Esophagus muscularis mucosa (tissue), 4 donors: ENCODE measurements at places on chromosomes 5 and 9. TPM values are rescaled to one million over a fixed set of nuclear protein-coding genes. Genes with fewer than 3 reads are reported as not detected.
A peak's percentile ranks its signal among the peaks of the same experiment; 100 is the strongest.

DNA sequence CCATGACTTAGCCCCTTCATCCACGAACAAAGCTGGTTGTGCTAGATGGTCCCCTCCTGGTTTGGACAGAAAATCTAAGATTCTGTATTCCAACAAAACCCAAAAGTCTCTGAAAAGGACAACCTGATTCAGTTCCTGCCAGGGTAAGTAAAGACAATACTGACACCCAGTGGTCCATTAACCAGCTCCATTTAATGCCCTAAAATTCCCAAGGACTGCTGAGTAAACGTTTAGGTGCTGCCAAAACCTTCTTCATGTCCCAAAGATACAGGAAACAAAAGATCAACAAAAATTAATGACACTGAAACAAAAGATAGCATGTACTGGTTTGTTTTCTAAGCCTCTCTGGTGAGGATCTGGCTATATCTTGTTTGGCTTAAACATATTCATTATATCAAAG is 25.3 kb upstream of the PPP1R2B start:
- no peaks in the 10 kb centered on the region for H3K4me1 ChIP-seq
- no peaks in the 10 kb centered on the region for H3K27me3 ChIP-seq
- DNase-seq = no peak
- H3K27ac ChIP-seq = no peak overlapping the region

DNA sequence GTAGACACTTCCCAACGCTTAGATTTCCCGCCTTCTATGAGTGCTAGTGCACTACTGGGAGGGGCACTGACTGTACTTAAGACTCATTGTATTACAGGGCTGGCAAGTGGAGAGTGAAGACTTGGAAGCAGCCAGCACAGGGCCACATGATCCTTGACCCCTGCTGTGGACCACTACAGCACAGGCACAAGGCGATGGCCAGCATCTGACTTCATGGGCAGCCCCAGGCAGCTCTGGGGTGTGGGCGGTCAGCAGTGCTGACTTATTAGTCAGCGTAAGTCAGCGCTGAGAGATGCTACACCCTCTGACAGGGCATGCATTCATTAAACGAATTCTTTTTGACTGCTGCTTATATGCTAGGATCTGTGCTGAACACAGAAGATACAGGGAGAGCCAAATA is 9.3 kb downstream of the SLC46A2 start:
- H3K4me3 ChIP-seq = no peak overlapping the region
- H3K27me3 ChIP-seq = no peaks in the 10 kb centered on the region
- no peak overlapping the region for H3K27ac ChIP-seq
- H3K36me3 ChIP-seq = no peaks in the 10 kb centered on the region
- no peaks in the 10 kb centered on the region for H3K4me1 ChIP-seq

The C9 gene
- not detected for total RNA-seq

- H3K27ac ChIP-seq = no peak overlapping the region
- H3K36me3 ChIP-seq = peaks cover 73% of the 10 kb centered on the region
- no peak for DNase-seq
- peaks cover 19% of the 10 kb centered on the region for H3K4me1 ChIP-seq
Observed at GRCh38 chr9:128271112-128271511, 4.7 kb downstream of the GOLGA2 start.

DNA sequence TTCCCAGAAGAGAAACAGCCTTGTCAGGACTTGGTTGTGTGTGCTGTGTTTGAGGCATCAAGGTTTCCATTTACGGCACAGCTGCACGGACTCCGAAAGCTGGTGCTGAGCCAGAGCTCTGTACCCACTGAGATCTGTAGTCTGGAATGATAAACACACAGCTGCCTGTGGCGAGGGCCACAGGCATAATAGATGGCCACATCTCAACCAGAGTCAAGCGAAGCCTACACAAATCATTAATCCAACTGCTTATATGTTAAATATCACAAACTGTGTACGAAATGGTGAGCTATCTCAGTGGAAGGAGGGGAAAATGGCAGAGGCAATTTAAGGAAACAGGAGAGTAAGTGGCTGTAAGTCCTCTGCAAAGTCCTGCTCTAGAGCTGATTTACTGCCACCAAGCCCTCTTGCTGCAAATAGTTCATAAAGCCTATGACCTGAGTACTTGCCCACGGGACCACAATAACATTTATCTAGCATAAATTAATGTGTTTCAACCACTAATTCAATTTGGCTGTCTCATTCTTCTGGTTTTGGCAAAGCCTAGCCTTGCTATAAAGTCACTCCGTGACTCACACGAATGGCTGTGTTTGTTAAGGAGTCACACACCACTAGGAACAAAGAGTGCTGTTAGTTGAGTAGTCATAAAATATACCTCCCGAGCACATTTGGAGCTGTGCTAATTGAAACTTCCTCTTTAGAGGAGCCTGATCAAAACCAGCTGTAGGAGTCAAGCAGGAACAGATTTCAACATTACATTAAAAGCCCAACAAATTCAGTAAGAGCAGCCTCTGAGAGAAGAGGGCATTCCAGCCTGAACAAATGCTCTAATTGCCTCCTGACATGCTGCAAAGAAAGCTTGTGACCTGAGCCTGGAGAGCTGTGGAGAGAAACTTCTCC is 738.6 kb upstream of the ZNF608 start:
- H3K27ac ChIP-seq = peak overlapping the region; percentile 83
- no peak for DNase-seq
- peak overlapping the region; percentile 22 for H3K4me3 ChIP-seq
- H3K36me3 ChIP-seq = no peaks in the 10 kb centered on the region
- no peaks in the 10 kb centered on the region for H3K27me3 ChIP-seq

DNA sequence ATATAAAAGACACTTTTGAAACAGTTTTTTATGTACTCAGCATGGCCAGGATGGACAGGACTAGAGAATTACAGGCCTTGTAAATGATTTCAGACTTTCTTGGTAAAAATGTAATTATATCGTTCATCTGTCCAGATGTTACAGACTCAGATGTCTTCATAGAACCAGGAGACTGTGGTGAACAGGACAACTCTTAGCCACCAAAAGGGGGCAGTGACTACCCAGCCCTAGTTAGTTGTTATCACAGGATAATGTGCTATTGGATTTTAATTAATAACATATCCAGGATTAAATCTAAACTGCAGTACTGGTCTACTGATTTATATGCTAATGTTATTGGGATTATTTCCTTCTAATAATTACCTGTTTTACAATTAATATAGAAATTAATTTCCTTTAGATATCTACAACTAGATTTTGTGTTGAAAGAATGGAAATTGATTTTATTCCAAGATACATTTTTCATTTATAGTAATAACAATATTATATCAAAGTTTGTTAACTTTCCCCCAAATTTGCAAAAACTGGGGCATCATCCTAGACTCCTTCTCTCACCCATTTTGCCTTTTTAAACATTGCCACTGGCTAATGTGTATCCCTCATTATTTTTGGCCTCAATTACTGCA is 99.4 kb downstream of the MTREX start:
- DNase-seq = no peak
- H3K27ac ChIP-seq = no peak overlapping the region
- no peaks in the 10 kb centered on the region for H3K27me3 ChIP-seq
- no peak overlapping the region for H3K4me3 ChIP-seq
- peaks cover 11% of the 10 kb centered on the region for H3K36me3 ChIP-seq

GRCh38 chr9:69945671-69946141 is 97.9 kb upstream of the MAMDC2 start:
- H3K36me3 ChIP-seq = no peaks in the 10 kb centered on the region
- peaks cover 14% of the 10 kb centered on the region for H3K4me1 ChIP-seq
- no peak overlapping the region for H3K4me3 ChIP-seq

The DIPK1B gene
- 27.8 TPM for total RNA-seq

The WWC1 gene
- total RNA-seq = 3.0 TPM

The WDR70 gene
- total RNA-seq = 15.6 TPM

DNA sequence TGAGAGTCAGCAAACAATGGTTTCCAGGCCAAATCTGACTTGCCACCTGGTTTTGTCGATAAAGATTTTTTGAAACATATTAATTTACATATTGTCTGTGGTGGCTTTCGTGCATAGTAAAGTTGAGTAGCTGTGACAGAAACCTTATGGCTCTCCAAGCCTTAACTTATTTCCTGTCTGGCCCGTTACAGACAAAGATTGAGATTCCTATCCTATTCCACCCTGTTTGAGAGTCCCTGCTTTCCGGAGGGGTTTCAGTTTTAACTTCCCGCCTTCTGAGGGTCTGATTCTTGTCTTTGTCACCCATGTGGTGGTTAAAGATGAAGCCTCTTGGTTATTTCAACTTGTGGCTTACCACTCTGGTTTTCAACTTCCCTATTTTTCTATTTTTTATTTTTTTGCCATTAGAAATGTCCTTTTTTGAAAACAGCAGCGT is 11.4 kb downstream of the OTULIN start:
- H3K27ac ChIP-seq = no peak overlapping the region
- peaks cover 43% of the 10 kb centered on the region for H3K4me1 ChIP-seq
- no peak for DNase-seq
